ENCODE measurements at places on chromosomes 3 and 15. TPM values are rescaled to one million over a fixed set of nuclear protein-coding genes. Genes with fewer than 3 reads are reported as not detected.

- ATAC-seq, result no peak
Measured at GRCh38 chr3:188051801-188052168, 102.2 kb upstream of the LPP start.

GRCh38 chr3:45218578-45219390, 7.3 kb downstream of the TMEM158 start:
- ATAC-seq, result no peak

- ATAC-seq, result no peak
Measured at GRCh38 chr3:196288141-196288460, 575 bp upstream of the PCYT1A start.

GRCh38 chr3:184300378-184300720, 1.3 kb downstream of the PSMD2 start:
- no peak for ATAC-seq

- ATAC-seq, result no peak
Measured at GRCh38 chr3:14397531-14397930, 4.9 kb upstream of the SLC6A6 start.

- no peak for ATAC-seq
Measured at GRCh38 chr3:36647423-36647853, 116.9 kb downstream of the DCLK3 start.

DNA sequence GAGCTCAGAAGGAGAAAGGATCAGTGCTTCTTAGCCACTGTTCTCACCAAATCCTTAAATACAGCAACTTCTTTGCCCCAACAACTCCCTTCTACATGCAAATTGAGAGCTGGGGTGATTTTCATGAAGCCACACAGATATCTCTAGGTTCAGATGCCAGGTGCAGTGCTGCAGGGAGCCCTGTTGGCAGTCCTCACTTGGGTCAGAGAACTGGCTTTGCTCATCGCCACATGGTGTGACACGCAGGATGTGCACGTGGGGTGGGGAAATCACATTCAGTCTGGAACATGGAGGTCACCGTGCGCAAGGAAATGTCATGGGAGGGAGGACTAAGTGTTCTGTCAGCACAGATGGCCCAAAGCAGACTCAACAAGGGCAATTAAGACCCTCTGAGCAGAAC, 103.8 kb downstream of the WDR76 start:
- ATAC-seq, result no peak

GRCh38 chr3:191441687-191442086, 19.3 kb upstream of the PYDC2 start:
- peak; percentile 21 for ATAC-seq

GRCh38 chr3:30553641-30554316, 52.6 kb upstream of the TGFBR2 start:
- peak; percentile 76 for ATAC-seq

GRCh38 chr15:63918317-63918672, 84.5 kb upstream of the HERC1 start:
- no peak for ATAC-seq

DNA sequence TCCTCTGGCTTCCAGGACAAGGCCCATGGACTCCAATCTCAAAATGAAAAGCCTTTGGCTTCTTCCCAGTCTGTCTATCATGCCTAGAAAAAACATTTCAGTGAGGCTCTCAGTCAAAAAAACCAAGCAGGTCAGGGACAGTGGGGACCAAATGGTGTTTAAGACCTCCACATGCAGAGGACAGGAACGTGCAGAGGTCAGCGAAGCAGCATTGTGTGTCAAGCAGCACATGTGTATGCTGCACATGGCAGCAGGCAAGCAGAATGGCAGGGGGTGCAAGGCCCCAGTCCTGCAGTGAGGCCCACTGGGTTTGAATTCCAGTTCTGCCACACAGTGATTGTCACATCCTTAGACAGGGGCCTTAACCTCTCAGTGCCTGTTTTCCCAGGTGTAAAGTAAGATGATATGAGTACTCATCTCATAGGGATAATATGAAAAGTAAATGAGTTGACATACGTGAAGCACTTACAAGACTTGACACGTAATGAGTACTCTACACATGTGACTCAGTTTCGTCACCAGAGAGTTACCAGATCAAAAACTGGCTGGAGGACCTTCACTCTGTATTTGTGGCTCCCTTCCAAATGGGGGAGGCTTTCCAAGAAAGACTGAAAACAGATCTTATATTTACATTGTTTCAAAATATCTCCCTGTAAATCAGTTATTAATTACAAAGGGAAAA, 11.2 kb downstream of the STIMATE start:
- no peak for ATAC-seq

GRCh38 chr15:85000189-85000864, 18.7 kb downstream of the PDE8A start:
- ATAC-seq, result no peak

The CPNE9 gene
- total RNA-seq, result 0.32 TPM

The CPLX3 gene
- 0.15 TPM for total RNA-seq

The LMAN1L gene
- total RNA-seq, result 1.6 TPM

The TEX55 gene
- total RNA-seq, result not detected

Measured in activated T-helper 17 cell treated with anti-CD3 and anti-CD28 coated beads, Interleukin-2, amount 50 U/mL, for 72 hours (primary cell).